ENCODE measurements at places on chromosomes 3 and 15.

DNA sequence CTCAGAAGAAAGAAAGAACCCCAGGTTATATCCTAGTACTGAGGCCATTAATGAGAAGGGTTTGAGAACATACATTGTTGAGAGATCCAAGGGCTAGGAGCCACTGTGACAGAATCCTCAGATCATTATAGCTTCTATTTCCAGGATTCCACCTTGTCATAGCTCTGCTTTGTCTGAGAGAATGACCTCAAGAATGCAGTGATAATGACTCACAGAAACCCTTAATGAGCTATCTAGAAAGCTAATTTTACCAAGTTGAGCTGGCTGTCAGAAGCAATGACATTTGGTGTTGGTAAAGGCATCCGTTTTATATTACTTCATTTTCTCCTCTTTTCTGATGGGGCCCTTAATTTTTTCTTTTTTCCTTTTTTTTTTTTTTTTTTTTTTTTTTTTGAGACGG lies 10.9 kb downstream of the TRIP4 start:
- DNase-seq = no peak

DNA sequence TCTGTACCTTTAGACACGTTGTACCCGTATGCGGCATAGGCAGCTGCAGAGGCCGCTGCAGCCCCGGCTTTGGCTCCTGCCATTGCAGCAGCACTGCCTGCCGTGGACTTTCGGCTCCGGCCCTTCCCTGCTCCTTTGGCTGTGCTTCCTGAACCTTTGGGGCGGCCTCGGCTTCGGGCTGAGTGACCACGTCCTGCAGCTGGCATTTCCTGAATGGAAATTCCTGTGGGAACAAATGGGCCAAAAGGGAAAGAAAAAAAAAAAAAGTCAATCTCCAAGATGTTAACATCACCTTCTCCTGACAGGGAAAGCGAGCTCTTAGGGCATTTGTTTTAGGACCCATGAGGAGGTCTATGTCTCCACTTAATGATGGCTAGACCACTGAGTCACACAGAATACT lies 29.6 kb downstream of the CHAC1 start:
- no peak for DNase-seq

DNA sequence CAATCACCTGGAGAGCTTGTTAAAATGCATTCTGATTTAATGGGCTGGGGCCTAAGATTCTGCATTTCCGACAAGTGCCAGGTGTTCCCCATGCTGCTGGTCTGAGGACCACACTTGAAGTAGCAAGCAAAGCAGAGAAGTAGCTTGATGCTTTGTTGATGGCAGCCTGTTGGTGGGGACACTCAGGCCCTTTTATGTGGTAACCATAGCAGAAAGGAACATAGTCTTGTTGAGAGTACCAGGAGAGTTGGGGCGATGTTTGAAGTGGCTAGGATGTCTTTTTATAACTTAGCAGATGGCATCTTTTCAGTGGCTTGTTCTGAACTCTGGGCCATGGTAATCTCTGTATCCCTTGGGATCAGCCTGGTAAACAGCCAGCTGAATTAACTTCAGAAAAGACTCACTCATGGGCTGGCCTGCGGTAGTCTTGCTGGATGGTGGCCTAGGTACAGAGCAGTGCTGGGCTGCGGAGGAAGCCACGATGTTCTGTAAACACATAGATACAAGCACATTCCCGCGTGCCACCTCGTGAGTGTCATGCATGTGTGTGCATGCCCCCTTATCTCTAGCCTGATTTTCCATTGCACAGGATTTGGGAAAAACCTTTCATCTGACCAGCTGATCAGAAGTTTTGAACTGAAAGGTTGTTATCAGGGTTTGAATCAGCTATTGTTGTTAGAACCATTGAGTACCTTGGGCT lies 292.4 kb upstream of the LRRFIP2 start:
- DNase-seq = no peak

GRCh38 chr3:188305220-188305619 lies 151.3 kb downstream of the LPP start:
- DNase-seq = no peak

- no peak for DNase-seq
Measured at GRCh38 chr3:179880868-179881267, 155.9 kb downstream of the PEX5L start.

DNA sequence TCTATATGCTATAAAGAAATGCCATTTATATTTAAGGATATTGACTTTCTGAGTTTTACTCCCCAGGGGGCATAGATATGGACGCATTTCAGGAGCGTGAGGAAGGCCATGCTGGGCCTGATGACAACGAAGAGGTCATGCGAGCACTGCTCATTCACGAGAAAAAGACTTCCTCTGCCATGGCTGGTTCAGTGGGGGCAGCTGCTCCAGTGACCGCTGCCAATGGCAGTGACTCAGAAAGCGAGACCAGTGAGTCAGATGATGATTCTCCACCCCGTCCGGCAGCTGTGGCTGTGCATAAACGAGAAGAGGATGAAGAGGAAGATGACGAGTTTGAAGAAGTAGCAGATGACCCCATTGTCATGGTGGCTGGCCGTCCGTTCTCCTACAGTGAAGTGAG lies 38.4 kb downstream of the GTF2E1 start:
- DNase-seq = no peak

DNA sequence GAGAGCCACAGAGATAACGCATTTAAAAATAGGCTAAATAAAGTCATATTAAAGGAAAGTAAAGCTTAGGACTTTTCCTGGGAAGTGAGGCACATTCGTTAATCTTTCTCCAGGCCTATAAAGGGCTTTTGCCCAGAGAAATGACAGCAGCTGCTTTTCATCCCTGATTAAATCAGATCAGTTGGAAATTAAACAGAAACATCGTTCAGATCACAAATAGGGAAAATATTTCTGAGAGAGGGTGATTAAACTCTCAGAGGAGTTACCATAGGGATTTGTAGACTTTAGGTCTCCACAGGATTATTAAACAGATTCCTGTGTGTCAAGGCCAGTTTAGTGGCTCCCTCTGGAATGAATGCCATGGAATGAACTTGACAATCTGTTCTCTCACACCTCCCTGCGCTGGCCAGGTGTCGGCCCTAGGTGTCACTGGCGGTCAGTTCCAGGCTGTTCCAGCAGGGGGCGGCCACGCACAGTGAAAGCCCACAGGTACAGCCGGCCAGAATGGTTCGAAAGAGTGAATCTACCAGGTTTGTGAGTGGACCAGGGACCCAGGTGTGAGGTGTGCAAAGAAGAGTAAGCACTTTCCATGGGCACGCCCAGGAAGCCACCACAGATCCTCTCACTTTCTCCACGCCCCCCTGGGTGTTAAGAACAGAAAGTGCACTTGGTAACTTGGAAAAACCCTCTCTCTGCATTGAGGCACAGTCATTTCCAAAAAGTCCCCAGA lies 253.0 kb upstream of the RASGRP1 start:
- DNase-seq = peak; percentile 58

GRCh38 chr15:41809121-41809520 lies 18.8 kb upstream of the JMJD7 start:
- no peak for DNase-seq

DNA sequence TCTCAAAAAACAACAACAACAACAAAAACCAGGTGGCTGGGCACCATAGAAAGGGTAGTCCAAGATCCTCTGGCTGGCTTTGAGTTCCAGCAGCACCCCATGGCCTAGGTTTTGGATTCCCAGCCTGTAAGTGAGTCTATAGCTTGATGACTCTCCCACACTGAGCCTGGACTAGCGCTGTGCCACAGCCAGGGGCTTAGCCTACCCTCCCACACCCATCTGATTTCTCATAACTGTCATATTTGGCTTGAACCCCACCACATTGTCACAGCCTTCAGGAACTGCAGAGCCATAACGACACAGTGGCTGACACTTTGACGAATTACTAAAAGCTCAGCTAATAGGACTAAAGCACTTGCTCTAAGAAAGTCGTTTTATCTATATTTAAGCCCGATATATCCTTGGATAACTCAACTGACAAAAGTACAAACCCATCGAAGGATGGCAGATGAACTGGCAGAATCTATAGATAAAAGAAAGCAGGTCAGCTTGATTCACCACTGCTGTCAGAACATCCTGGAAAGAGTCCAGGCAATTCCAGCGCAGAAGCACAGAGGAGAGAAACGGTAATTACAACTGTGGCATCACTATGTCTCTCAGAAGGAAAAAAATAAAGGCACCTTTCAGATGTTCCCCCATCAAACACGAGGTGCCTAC lies 62.1 kb downstream of the HOMER2 start:
- DNase-seq = no peak

GRCh38 chr3:162718697-162719096 lies 1222.1 kb downstream of the OTOL1 start:
- DNase-seq = no peak

GRCh38 chr3:30188713-30189112 lies 417.7 kb upstream of the TGFBR2 start:
- no peak for DNase-seq

- DNase-seq = peak; percentile 91
Measured at GRCh38 chr3:42772670-42773408, at the start of gene CCDC13. TSS of gene CCDC13 (minus strand) at chr3:42773253. CDS start at chr3:42758345, 14,908 bp downstream.

DNA sequence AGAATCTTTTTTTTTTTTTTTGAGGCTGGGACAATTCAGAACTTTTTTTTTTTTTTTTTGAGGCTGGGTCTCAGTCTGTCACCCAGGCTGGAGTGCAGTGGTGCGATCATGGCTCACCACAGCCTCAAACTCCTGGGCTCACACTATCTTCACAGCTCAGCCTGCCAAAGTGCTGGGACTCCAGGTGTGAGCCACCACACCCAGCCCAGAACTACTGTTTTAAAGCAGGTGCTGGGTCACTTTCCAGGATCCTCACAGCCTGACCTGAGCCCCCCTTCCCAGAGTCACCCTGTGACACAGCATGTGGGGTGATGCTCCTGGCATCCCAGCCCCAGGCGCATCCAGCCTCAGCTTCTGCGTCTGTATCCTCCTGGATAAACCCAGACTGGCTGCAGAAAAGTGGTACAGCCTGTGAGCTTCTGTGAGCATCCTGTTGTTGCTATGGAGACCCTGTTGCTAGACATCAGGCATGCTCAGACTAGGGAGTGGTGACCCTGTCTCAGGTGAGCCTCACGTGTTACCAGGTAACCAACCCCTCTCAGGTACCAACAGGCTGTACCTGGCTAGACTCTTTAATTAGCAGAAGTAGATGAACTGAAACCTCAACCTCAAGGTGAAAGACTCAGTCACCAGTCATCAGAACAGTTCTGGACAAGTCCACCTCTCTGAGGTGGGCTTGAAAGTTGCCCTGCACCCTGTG lies 15.0 kb downstream of the KLF13 start:
- DNase-seq = no peak

DNA sequence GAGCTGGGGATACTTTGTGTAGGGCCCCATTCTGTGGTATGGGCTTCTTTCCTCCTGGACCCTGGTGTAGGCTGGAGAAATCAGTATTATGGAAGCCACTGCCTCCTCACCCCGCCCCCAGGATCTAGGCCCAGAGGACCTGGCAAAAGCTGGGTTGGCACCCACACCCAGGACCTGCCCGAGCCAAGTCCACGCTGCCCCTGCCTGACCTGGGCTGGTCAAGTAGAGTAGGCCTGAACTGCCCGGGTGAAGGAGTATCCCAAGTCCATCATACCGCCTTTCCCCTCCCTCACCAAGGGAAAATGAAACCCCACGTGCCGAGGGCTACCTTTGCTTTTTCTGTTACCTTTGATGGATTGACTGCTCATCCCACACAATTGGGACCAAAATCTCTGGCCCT lies 37.7 kb upstream of the TRAK1 start:
- DNase-seq = no peak

DNA sequence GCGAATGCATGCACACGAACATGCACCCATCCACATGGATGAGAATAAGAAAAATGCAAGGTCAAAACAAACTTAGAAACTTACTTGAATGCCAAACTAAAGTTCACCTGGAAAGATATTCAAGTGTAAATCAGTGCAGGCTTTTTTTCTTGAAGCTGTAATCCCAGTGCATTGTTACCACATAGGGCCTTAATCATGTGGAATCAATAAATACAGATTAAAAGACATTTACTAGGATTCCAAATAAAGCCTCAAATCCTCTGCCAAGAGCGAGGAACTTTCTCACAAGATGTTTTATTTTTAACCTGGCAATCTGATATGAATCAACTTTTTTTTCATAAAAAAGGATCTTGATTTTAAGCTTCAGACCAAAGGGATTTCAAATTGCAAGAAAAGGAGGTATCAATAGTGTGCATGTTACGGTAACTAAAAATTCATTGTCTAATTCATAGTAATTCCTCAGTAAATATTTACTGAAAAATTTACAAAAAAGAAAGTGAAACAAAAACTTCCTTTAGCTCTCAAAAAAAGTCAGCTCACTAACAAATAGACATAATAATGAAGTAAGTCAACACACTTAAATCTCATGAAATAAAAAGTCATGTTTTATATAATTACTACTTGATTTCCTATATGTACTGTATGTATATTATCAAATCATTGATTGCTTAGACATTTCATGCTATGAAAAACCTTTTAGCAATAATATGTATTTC lies 978.6 kb downstream of the PLOD2 start:
- DNase-seq = no peak

DNA sequence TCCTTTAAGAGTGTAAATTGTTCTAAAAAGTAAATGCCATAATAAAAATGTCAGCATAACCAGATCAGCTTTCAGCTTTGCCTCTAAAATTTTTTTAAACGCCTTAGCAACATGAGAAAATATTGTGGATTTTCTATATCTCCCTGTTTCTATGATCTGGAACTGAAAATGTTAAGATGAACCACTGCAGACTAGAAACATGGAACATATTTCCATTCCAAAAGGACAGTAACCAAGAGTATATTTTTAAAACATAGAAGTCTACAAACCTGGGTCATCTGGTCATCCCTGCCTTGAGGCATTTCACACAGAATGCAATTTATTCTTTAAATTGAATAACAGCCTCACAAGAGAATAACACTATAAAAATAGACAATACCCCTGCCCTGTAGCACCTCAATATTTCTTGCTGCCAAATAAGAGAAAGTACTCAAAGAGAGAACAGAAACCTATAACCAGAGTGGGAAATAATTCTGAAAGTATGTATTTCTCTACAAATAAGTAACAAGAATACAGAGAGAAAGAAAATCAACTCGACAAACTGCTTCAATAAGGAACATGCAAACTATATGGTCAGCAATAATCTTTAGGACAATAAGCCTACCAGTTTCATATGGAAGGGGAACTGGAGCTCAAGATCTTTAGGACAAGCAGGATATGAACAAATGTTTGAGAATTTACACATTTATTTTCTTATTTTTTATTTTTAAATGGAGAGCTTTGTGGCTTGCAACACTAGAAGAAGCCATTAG lies 949.0 kb downstream of the EPHA3 start:
- DNase-seq = no peak

GRCh38 chr3:140296796-140297352 lies 361.9 kb downstream of the CLSTN2 start:
- no peak for DNase-seq

- DNase-seq = no peak
Measured at GRCh38 chr3:153400641-153401040, 238.6 kb downstream of the RAP2B start.

- no peak for DNase-seq
Measured at GRCh38 chr3:66606868-66607267, 106.0 kb upstream of the LRIG1 start.

Data from HEK293T (cell line).